Activated T-helper 1 cell treated with anti-CD3 and anti-CD28 coated beads, Interleukin-2, amount 50 U/mL, for 16 hours (primary cell): ENCODE measurements at places on chromosomes 7 and 10.

- no peak for DNase-seq
Observed at GRCh38 chr10:47290338-47290737, 9.7 kb upstream of the GDF10 start.

DNA sequence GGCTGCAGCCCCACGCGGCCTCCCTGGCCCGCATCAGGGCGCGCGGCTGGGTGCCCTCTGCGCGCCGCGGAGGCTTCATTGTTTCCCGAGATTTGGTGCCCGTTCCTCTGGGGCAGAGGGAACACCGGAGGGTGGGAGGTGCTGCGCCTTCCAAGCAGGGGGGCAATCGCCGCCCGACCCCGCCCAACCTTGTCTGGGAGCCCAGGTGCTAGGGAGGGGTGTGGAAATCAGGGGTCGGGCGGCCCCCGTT lies 1.0 kb upstream of the NRP1 start:
- no peak for DNase-seq

DNA sequence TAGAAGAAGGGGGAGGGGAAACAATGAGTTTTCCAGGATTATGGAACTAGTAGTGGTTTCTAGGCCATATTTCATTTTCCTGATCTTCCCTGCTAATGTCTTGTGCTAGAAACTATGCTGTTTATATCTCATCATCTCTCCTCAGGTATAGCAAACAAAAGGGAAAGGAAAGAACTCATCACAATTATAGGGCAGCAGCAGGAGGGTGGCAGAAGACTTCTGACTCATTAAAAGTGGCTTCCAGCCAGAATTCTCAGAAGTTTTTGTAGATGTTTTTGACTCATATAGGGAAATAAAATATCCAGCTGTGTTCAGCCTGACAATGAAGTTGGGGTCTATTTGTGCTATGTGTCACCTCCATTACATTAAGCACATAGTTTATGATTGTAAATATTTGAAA lies 6.5 kb downstream of the AHR start:
- DNase-seq, result no peak

DNA sequence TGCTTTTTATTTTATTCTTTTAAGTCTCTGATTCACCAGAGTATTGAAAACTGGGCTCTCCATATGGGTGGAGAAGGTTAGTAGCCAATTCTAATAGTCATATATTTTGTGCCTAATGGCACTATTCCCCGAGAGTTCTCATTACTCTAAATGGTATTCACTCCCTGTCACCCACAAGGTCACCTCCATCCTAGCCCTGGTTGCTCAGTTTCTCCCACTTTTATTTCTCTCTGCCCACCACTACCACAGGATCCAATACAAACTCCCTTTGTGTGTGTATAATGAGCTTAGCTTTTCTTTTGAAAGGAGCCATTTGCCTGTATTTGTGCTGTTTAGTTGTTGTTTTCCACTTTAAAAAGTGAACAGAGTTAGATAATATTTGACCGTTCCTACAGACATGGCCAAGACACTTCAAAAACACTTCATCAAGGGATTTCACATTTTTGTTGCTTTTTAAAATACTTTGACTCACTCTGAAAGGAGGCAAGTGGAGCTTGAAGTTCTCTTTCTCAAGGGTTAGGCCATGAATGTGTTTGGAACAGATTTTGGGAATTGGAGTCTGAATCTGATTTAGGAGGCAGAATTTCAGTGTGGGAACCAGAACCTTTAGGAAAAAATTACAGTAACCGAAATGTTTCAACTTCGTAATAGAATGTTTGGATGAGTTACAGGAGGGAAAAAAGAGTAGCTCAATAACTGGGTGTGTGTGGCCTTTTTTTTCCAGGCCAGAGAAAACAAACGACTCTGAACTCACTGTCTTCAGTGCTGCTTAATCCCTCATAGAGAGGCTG lies 321.3 kb downstream of the BICC1 start:
- DNase-seq, result no peak

DNA sequence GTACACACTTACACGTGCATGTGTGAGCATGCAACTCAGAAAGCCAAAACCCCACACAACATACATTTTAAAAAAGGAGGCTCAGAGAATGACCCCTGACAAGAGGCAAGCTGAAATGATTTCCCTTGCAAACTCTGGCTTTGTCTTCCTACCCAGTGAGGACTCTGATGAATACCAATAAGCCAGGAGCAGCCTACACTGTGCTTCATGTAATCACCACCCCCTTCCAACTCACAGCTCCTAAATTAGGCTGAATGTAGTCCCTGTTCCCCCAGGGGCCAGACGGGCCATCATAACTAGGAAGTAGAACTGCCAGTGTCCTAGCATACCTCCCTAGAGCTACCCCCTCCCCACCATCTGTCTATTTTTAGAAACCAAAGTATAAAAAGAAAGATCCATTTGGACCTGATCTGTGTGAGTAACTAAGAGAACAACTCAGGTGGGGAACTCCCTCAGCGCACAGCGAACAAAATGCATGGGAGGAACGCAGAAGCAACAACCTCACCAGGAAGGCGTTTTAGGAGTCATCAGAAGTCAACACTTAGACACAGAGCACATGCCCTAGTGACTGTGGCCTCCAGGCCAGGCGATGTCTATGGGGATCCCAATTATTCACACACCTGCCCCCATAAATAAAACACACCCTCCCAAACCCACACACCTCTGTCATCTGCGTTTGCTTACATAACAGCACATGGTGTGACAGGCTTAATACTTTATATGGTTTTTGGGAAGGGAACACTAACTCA lies 1.9 kb downstream of the DGKI start:
- DNase-seq, result no peak

- DNase-seq, result no peak
Observed at GRCh38 chr10:70805619-70806215, 10.0 kb upstream of the SGPL1 start.
